Endothelial cell of umbilical vein (primary cell): ENCODE measurements at places on chromosomes 6 and 20.

GRCh38 chr6:33314515-33314942, 651 bp upstream of the TAPBP start:
- DNase-seq: peak; percentile 83

DNA sequence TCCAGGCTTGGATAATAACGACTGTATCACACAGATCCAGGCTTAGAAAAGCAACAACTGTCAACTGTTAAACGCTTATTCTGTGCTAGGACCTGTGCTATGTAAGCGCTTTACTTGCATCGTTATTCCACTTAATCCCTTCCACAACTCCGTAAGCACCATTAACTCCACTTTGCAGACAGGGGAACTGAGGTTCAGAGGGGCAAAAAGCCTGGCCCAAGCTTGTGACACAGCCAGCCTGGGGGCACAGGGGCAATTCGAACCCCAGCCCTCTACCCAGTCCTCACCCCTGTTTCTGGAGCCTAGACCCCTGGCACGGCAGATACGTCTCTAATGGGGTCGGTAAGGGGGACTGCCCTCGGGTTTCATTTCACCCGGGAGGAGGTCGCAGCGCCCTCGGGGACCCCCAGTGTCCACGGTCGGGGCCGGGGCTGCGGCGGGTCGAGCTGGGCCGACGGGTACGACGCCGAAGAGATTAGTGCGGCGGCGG, 411 bp downstream of the DSN1 start:
- DNase-seq: peak; percentile 18

DNA sequence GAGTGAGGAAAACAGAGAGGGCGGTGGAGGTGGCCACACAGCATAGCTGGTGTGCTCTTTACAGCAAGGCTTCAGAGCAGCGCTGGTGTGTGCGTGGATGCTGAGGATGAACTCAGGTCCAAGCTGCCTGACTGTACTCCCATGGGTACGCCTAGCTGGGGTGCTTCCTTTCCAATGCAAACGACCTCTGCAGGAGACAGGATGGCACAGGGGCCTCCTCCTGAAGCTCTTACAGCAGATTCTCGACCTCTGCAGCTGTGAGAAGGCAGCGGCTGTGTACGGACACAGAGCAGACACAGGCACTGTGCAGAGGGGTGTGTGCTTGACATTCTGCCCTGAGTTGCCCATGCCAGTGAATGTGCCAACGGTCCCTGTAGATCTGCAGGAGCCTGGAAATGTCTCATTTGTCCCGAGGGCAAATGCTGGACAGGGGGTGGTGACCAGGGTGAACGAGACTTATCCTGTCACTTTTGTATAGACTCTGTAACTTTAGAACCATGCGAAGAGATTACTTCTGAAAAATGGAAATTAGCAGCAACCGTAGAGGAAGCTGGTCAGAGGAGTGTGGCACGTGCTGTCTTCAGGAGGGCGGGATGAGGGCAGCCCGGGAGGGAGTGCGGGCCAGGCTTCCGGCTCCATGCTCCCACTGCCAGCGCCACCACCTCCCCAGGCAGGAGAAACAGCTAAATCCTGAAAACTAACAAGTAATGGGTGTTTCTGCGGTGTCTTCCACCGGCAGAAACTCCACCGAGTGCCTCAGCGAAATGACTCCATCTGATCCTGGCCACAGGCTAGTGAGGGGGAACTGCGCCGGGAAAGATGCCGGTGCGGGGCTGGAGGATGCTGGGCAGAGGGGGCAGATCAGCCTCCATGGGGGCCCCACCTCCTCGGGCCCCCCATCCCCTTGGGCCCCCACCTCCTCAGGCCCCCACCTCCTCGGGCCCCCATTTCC, 120.9 kb upstream of the RPS6KA2 start:
- DNase-seq: no peak

DNA sequence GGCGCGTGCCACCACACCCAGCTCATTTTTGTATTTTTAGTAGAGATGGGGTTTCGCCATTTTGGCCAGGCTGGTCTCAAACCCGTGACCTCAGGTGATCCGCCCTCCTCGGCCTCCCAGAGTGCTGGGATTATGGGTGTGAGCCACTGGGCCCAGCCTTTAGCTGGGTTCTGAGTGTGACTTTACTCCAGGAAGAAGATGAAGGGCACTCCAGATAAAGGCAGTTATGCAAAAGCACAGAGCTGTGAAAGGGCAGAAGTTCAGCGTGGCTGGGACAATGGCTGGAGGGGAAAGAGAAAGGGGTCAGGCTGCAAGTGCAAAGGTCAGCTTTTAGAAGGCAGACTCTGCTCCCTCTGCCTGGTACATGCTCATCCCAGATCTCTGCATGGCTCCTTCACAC, 39.7 kb downstream of the MAP3K5 start:
- no peak for DNase-seq

DNA sequence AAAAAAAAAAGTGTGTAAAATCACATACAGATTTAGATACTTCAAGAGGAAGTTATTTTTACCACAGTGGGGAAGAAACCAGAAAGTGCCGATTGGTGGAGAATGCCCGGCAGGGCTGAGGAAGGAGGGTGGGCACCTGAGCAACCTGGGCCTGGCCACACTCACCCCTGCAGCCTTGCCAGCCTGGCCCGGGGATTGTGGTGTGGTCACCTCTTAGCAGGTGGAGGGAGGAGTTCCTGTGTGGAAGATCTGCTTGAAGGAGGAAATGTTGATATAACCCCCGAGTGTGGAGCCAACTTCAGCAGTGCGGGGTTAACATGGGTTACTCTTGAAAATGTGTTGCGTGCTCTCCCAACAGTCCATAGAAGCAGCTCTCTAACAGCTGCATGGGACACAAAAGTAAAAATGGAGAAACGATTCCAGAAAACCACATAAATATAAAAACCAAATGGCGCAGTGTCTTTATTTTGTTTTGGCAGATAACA, 14.7 kb downstream of the UST start:
- no peak for DNase-seq

GRCh38 chr6:92380803-92381601, 1038.4 kb downstream of the EPHA7 start:
- DNase-seq: no peak

DNA sequence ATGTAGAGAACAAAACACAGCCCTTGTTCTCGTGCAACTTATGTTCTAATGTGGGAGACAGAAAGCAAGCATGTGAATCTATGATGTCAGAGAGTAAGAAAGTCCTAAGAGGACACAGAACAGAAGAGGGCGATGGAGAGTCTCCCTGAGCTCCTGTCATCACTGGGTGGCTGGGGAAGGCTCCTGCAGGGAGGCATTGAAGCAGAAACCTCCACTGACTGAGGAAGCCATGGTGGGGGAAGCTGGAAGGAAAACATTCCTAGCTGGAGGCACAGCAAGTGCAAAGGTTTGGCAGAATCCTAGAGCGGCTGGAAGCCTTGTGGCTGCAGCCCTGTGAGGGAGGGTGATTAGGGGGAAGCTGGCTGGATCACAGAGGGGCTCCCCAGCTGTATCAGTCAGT, 248.0 kb downstream of the CDH26 start:
- no peak for DNase-seq

DNA sequence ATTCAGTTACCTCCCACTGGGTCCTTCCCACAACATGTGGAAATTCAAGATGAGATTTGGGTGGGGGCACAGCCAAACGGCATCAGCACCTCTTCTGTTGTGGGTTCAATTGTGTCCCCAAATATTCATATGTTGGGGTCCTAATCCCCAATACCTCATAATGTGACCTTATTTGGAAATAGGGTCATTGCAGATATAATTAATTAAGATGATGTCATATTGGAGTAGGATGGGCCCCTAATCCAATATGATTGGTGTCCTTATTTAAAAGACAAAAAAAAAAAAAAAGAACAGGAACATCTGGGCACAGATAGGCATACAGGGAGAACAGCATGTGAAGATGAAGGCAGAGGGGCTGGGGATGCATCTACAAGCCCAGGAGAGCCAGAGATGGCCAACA, 89.4 kb downstream of the BFSP1 start:
- DNase-seq: no peak

DNA sequence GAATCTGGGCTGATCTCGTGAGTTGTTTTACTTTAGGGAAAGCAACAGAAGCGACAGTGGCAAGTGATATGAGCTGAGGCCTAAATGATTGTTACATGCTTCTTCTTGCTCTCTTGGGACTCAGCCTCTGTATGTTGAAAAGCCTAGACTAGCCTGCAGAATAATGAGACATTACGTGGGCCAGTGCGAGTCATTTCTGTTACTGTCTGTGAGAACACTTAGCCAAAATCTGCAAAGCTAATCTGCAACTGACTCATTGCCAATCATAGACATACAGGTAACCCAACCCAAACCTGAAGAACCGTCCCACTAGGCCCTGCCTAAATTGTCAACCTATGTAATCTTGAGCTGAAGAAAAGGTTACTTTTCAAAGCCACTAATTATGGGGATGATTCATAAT, 77.4 kb upstream of the F13A1 start:
- no peak for DNase-seq

- no peak for DNase-seq
These were observed 9.7 kb upstream of the CD40 start for GRCh38 chr20:46108435-46108841.

- DNase-seq: no peak
These were observed 85.8 kb downstream of the DZANK1 start for GRCh38 chr20:18380908-18381529.

DNA sequence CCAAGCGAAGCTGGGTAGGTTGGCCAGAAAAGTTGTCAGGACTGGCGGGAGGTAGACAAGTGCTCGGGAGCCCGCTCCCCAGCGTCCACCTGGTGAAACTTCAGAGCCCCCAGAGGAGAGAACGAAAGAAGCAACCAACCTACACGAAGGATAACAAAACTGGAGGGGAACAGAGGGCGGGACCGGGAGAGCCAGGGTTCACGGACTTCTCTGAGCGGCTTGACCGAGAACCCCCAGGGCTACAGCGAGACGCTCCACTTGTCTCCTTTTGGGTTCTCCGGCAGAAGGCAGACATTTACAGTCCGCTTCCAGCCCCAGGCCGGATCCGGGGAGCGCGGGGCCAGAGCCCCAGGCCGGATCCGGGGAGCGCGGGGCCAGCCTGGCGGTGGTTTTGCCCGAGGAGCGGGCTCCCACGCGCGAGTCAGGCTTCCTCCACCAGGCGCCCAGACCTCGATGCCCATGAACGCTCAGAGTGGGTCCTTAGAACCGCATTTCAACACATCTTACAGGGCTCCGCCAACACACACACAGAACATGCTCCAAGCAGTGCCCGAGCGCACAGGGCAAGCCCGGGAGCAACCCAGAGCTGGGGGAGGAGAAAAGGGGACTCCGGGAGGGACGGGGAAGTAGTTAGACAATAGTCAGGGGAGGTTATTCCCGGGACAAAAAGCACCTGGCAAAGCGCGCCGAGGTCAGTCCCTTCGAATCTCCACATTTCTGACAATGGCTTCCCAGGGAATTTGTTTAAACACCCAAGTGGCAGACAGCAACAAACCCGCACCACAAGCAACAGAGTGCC, 1.1 kb downstream of the PTPRK start:
- peak; percentile 69 for DNase-seq

- DNase-seq: no peak
These were observed 75.1 kb downstream of the COL12A1 start for GRCh38 chr6:75130784-75131183.

- no peak for DNase-seq
These were observed 79.2 kb downstream of the WDR27 start for GRCh38 chr6:169622618-169623017.

DNA sequence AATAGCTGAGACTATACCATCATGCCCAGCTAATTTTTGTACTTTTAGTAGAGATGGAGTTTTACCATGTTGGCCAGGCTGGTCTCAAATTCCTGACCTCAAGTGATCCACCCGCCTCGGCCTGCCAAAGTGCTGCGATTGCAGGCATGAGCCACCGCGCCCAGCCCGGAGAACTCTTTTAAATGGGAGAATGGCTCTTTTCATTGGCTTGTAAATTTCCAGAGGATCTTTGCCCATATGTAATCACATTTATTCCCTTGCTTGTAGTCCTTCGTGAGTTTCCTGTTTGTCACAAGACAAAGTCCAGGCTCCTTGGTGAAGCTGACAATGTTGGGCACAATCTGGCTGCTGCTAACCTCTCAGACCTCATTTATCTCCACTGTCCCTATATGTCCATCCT, 135.1 kb downstream of the CEP57L1 start:
- DNase-seq: no peak

- no peak for DNase-seq
These were observed 97.3 kb upstream of the UST start for GRCh38 chr6:148649454-148649963.

GRCh38 chr20:19897891-19898290, 119.3 kb upstream of the NAA20 start:
- DNase-seq: no peak

DNA sequence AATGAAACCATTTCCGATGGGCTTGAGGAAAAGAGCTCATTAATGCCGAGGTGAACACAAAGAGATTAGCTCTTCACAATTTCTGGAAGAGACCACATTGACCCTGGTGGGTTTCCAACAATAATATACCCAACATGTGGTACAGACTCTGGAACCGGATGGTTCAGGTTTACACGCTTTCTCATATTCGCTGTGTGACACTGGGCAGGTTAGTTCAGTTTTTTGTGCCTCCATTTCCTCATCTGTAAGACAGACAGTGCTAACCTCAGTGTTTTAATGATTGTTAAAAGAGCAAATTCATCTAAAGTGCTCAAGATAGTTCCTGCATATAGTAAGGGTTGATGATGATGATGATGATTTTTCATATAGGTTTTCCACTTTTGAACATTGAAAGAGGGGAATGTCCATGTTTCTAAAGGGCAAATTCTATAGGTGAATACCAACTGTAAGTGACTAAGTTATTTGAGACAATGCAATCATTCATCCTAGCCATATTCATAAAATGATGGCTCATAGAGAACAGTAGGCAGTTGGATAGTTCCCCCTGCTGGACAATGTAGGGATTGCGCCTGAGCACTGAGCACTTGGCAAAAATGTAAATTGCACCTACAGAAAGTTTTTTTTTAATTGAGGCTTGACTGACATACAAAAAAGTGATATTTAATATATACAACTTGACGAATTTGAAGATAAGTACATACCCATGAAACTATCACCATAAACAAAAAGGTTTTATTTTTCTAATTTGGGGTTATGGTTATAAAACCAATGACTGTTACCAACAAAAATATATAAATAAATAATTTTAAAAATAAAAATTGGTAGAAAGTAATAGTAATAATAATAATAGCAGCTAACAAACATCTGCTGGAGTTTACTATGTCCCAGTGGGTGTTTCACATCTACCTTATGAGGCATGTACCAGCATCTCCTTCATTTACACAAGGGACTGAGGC, 2.1 kb upstream of the PERP start:
- peak; percentile 91 for DNase-seq

DNA sequence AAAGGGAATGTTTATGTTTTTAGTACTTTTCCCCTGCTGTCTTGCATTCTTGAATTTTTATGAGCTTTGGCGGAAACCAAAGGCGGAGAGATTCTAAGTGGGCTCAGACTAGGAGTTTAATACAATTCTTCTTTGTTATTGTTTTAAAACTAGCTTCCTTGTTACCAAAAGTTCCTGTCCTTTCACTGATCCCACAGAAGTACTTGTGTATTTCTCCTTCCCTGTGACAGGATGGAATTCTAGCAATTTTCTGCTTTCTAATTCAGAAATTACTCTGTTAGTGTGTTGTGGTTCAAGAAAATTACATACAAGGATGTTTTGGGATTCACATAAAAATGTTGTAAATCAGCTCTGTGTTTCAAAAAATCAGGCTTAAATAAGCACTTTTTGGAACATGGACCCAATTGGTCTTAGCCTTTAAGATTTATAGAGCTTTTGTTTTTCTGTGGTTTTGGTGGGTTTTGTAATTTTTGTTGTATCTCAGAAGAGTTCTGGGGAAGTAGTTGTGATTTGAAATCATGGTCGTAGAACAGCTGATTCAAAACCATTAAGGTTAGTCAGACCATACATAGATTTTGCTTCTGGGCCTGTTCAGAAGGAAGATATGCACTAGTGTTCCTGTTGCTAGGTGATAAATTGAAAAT, 17.6 kb upstream of the CTAGE9 start:
- no peak for DNase-seq
